ENCODE measurements at places on chromosomes 16 and 17. TPM values are rescaled to one million over a fixed set of nuclear protein-coding genes. Genes with fewer than 3 reads are reported as not detected.

The TMEM186 gene
- 6.0 TPM for total RNA-seq

The KRT14 gene
- not detected for total RNA-seq

The MYH11 gene
- total RNA-seq, result under 0.01 TPM

The SEZ6 gene
- total RNA-seq, result not detected

The EVI2A gene
- total RNA-seq, result 1.9 TPM

The PYY gene
- not detected for total RNA-seq

Data from mammary microvascular endothelial cell (primary cell).